ENCODE measurements at places on chromosomes 1 and 21.

- DNase-seq, result no peak
Observed at GRCh38 chr1:221900678-221901077, 158.8 kb upstream of the DUSP10 start.

GRCh38 chr1:91797164-91797563, 88.8 kb downstream of the TGFBR3 start:
- DNase-seq, result no peak

DNA sequence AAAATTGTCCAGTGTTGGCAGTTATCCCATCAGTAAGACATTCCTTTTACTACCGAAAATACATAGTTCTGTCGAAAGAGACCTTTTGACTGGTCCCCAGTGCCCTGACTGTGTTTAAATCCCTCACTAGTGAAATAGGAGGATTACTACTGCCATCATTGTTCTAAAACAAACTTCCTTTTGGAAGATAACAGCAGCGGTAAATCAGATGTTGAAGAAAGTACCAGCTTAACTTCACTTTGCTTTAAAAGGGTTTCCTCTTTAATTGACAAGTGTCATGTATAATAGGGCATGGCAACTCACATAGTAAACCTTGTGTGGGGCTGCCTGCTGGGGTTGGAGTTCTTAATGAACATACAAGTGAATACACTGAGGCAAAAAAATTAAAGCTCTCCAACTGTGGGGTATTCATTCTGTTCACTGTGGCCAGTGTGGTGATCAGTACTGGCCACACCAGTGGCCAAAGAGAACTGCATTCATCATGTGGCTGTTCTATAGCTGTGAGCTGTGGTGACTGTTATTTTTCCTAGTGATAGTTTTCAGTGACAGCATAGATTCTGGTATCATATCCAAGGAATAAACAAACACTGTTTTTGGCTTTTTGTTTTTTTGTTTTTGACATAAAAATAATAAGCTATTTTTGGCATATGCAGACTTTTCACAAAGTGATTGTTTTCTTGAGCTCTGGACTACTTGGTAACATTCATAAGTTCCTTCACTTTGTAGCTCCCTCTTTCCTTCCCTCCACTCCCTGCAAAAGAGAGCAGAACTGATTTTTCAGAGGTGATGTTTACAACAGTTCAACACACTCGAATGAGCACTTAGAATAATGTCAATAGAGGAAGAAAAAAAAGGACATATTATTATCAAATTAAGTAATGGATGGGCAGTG, 74.5 kb downstream of the NFIA start:
- no peak for DNase-seq

GRCh38 chr1:156100205-156100995, 14.1 kb upstream of the LMNA start:
- no peak for DNase-seq

- no peak for DNase-seq
Observed at GRCh38 chr1:18924221-18924691, 21.9 kb upstream of the ALDH4A1 start.

DNA sequence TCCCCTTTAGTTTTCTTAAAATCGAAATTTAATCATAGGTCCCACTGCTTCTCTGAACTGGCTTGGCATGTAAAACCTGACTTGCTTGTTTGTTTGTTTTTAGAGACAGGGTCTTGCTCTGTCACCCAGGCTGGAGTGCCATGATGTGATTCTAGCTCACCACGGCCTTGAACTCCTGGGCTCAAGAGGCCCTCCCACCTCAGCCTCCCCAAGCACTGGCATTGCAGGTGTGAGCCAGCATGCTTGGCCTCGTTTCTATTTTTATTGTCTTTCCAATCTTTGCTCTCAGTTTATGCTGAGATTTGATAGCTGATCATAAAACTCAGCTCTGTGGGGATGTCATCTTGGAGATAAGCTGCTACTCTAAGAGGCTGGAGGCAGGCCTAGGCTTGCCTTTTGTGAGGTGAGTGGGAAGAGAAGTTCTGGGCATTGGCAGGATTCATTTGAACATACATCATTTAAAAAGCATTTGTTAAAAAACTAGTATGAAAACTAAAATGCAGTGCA, 51.5 kb upstream of the GCLM start:
- no peak for DNase-seq

- DNase-seq, result no peak
Observed at GRCh38 chr1:215583185-215583749, 16.2 kb downstream of the KCTD3 start.

- no peak for DNase-seq
Observed at GRCh38 chr1:75423616-75424015, 187.3 kb downstream of the SLC44A5 start.

- DNase-seq, result no peak
Observed at GRCh38 chr1:1216770-1217620, 3.0 kb upstream of the TNFRSF4 start.

GRCh38 chr1:206550446-206550845, 43.1 kb downstream of the RASSF5 start:
- no peak for DNase-seq

- no peak for DNase-seq
Observed at GRCh38 chr1:201756406-201756805, 72.6 kb upstream of the IPO9 start.

DNA sequence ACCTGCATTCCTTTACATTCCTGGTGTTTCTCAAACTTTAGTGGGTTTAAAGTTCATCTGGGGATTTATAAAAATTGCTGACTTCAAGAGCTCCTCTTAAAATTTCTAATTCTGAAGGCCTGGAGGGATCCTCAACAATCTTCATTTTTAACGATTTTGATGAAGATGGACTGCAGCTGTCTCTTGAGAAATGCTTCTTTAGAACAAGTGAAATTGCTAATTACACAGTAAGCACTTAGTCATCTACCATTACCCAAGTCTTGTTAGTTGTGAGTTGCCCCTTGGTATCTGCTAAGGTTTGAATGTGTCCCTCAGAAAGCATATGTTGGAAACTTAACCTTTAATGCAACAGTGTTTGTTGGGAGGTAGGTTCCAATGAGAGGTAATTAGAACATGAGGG, 163.7 kb downstream of the LTN1 start:
- no peak for DNase-seq

DNA sequence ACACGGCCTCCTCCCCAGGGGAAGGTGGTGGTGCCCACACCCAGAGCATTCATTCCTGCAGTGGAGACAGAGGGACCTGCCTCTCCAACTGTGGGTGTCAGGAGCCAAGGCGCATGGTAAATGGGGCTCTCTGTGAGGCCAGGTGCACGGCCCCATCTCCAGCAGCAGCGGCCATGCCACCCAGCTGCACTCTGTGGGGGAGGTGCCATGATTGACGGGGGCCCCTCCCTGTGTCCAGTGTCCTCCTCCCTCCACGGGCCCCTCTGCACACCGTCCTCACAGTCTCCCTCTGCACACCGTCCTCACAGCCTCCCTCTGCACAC, 83.6 kb upstream of the COL6A1 start:
- no peak for DNase-seq

DNA sequence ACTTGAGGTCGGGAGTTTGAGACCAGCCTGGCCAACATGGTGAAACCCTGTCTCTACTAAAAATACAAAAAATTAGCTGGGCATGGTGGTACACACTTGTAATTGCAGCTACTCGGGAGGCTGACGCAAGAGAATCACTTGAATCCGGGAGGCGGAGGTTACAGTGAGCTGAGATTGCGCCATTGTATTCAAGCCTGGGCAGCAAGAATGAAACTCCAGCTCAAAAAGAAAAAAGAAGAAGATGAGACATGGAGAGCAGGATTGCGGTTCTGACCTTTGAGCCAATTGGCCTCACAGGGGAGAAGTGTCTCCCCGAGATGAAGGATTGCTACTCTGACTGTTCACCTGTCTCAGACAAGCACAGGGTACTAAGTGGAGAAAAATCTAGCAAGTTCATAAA, 6.6 kb downstream of the SCCPDH start:
- DNase-seq, result no peak

DNA sequence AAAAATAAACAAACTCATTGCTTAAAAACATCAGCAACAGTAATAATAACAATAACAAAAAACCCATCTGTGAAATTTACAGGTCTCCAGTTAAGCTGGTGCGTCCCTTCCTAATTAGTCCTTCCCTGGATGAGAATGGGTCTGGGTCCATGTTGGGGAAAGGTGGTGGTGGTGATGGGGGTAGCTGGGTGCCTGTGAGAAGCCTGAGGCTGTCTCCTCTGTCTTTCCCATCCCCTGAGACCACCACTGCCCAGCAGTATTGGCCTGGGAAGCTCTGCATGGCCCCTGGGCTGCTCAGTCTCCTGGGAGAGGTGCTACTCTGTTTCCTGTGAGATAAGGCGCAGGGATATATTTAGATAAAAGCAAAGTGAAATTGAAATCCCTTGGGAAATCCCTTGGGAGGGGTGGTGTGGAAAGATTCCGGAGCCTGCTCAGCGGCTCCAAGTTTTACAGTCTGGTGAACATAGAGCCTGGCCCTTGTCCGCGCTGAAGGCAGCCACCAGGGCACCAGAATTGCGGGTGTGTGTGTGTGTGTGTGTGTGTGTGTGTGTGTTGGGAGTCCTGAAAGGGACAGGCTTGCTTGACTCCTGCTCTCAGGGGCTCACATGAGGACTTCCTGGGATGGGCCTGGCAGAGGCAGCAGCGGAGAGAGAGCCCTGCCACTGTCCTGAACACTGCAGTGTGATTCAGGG, 150.2 kb downstream of the FOXD2 start:
- DNase-seq, result no peak

DNA sequence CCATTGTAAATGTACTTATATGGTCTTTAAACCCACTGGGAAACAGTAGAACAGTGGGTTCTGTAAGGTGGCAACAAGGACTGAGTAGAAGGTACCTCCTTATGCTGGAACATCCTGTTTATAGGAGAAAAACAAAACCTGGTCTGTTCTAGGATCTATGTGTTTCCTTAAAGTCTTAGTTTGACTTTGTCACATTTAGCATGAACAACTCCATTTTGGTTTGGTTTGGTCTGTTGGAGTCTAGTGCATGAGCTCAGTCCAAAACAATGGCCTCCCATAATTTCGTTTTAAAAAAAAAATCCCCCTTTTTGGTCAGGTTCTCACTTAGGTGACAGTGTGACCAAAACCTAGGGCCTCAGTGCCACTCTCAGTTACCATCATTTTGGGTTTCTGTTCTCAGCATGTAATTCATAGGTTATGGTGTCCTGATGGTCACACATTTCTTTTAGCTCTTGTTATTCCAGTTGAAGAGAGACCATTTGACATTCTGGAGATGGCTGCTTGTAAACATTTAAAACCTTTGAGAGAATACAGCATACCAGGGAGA, 66.4 kb upstream of the IL12RB2 start:
- no peak for DNase-seq

GRCh38 chr1:99644279-99645004, 1.5 kb upstream of the PALMD start:
- DNase-seq, result no peak

DNA sequence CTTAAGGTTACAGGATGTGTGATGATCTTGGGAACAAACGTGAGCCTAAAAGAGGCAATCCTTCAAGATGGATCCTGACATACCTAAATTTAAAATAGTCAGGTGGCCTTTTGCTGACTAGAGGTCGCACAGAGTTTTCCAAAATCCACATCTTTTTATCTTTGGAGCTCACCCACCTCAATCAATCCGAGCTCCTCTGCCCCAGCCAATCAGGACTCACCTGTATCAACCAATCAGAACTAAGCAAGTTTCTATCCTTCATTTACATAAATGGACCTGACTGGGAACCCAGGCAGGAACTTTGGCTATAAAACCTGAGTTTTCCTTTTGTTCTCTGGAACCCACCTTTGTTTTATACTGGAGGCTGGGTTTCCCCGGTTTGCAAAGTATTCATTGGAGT, 16.2 kb downstream of the DNAJC11 start:
- no peak for DNase-seq

GRCh38 chr21:44985441-44986401, 45.9 kb downstream of the SLX9 start:
- DNase-seq, result no peak

DNA sequence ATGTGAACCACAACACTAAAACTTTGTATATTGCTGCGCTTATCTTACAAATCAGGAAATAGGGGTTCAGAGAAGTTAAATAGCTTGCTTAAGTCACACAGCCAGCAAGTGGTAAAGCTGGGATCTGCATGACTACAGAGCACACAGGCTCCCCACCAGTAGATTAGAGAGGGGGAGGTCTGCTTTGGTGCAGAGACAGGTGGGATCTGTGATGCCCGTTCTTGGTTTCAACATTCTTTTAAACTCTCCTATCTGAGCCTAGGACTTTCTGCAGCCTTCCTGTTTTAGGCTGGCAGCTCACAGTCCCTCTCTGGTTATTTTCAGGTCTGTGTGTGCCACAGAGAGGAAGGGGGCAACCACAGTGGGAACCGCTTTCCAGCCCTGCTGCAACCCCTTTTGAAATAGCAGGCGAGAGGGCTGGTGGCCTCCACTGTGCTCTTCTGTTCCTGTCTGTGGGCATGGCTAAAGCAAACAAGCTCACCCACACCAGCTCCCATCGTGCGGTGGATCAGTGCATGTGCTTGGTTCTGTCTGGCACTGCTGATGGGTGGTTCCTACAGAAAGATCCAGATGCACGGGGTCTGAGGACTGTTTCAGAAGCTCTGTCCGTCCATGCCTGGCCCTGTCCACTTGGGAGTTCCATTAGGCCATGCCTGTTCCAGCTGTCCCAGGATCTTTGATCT, 1.7 kb upstream of the IL6R start:
- no peak for DNase-seq

- no peak for DNase-seq
Observed at GRCh38 chr1:90382161-90382560, 334.9 kb downstream of the BARHL2 start.

DNA sequence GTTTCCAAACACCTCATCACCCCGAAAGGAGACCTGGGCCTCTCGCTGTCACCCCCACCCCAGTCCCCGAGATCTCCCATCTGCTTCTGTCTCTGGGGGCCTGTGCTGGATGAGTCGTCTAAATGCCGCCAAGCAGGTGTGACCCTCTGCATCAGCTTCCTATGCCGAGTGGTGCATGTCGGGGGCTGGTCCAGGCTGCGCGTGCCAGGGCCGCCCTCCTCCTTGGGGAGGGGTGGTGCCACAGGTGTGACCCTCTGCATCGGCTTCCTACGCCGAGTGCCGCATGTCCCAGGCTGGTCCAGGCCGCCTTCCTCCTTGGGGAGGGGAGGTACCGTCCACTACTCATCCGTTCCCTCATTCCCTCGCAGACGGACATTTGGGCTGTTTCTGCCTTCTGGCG, 115.7 kb downstream of the PRDM16 start:
- no peak for DNase-seq

GRCh38 chr1:43882763-43883162, 50.8 kb upstream of the ARTN start:
- no peak for DNase-seq
